Ammon's horn (tissue), 1 donor: ENCODE measurements at places on chromosomes 7 and 10.

DNA sequence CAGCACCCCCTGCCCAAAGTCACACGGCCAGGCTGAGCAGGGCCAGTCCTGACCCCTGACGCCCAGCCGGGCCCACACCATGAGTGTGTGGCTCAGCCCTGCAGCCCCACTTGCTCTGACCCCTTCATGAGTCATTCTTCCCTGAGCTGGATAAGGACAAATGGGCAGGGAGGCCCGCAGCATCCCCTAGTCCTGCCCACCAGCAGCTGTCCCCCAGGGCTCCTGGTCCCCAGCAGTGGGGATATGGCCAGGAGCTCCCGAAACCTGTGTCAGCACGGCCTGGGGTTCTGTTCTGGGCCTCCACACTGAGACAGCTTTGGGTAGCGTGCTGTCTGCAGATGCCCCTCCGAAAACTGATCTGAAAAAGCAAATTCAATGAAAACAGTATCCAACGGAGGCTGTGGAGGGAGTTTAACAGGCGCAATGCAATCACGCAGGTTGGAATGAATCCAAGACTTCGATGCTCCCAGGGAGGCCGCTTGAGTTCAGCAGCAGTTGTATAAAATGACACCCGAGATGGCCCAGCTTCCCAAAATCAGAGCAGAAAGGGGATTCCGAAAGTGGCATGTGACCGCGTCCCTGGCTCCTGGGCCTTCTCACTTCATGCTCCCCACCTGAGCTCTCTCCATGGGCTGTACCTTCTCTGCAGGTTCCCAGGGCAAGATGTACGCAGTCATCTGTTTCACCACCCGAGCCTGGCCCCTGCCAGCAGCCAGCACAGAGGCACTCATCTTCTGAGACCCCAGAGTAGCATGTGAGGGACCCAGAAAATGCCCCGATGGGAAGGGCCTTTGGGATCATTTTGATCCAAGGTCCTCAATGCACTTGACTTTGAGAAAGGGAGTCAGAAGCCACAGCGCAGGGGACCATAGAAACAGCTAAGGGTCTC, 214.1 kb downstream of the USP6NL start:
- DNase-seq, result no peak

DNA sequence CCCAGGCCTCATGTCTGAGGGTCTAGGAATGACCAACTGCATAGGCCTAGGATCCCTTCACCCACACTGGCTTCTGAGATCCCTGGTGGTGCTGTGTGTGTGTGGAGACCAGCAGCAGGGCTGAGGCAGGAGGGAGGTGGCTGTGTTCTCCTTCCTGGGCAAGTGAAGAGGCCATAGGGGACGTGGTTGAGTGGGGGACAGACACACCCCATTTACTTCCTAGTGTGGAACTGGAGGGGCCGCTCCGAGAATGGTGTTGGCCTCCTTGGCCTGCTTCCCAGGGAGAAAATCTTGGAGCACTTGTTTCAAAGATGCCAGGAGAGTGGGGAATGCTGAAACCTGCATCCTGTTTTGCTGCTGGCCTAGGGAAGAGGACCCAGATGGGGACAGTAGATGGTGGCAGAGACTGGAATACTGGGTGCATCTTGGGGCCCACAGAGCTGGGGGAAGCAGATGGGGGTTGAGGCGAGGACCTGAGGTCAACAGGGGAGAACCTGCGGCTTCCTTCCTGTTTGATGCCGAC, 19.1 kb downstream of the UBTD1 start:
- no peak for DNase-seq

GRCh38 chr7:70313687-70314086, 715.4 kb downstream of the AUTS2 start:
- no peak for DNase-seq

- DNase-seq, result no peak
These were observed 110.6 kb downstream of the PFKFB3 start for GRCh38 chr10:6313111-6313895.

DNA sequence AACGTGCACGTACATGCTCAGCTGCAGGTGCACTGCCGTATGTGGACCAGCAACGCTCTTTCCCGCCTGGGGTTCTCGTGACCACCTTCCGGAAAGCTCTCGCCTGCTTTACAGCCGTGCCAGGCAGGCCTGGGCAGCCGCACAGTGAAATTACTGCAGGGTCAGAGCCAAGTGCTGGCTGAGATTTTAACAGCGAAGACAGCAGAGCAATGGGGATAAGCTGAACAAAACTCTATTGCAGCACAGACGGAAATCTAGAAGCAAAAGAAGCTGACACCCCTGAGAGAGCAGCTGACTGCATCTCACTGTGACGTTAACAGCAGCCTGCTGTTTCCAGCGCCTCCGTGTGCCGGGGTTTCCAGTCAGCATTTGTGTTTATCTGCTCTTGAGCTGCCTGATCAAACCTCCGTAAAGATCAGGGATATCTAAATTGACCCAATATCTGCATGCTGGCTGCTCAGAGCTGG, 179.0 kb downstream of the DIP2C start:
- peak; percentile 72 for DNase-seq

- no peak for DNase-seq
These were observed 16.4 kb downstream of the SRI start for GRCh38 chr7:88203401-88203800.
